Activated CD8-positive, alpha-beta T cell treated with anti-CD3 and anti-CD28 coated beads, Interleukin-2, amount 10 ng/mL, durations not matched to agents 7 days and 5 days (primary cell): ENCODE measurements at places on chromosomes 2 and 18.

DNA sequence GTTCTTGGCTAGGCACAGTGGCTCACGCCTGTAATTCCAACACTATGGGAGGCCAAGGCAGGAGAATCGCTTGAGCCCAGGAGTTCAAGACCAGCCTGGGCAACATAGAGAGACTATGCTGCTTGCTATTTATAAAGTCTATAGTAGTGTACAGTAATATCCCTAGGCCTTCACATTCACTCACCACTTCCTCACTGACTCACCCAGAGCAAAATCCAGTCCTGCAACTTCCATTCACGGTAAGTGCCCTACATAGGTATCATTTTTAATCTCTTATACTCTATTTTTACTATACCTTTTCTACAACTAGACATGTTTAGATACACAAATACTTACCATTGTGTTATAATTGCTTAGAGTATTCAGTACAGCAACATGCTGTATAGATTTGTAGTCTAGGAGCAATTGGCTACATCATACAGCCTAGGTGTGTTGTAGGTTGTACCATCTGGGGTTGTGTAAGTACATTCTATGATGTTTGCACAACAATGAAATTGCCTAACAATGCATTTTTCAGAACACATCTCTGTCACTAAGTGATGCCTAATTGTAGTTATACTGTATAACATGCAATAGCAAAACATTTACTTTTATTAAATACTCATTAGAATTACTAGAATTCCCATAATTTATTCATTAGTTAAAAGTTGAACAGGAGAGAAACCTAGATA, 8.8 kb downstream of the DHX57 start:
- no peak for DNase-seq

- DNase-seq = no peak
Measured at GRCh38 chr2:98899041-98899702, 36.9 kb downstream of the CRACDL start.

- no peak for DNase-seq
Measured at GRCh38 chr2:229492034-229492433, 220.9 kb upstream of the PID1 start.

DNA sequence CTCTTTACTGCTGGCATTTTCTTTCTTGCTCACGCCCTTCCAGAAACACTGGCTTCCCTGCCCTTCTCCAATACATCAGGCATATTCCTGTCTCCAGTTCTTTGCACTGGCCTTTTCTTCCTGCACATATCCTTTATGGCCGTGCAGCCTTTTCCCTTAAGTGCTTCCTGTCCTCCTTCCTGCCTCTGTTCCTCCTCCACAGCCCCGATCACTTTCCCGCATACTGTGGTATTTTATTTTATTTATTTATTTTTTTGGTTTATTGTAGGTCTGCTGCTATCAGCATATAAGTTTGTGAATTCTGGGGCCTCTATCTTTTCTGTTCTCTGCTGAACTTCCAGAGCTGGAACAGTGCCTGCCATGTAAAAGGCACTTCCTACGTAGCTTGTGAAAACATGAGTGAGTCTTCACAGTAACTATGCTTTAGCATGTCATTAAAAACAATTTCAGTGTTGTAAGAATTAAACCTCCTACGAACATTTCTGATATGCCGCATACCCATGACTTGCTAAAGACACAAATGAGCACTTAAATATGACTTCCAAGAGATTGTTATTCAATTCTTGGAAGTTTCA, 289.1 kb downstream of the TRIB2 start:
- no peak for DNase-seq

GRCh38 chr2:61857224-61857623, 3.4 kb upstream of the FAM161A start:
- no peak for DNase-seq

GRCh38 chr2:112183327-112184025, 45.3 kb downstream of the FBLN7 start:
- DNase-seq = no peak

GRCh38 chr18:77209587-77209986, 40.1 kb upstream of the GALR1 start:
- DNase-seq = no peak

GRCh38 chr2:112220831-112221230, 34.0 kb downstream of the ZC3H8 start:
- no peak for DNase-seq

DNA sequence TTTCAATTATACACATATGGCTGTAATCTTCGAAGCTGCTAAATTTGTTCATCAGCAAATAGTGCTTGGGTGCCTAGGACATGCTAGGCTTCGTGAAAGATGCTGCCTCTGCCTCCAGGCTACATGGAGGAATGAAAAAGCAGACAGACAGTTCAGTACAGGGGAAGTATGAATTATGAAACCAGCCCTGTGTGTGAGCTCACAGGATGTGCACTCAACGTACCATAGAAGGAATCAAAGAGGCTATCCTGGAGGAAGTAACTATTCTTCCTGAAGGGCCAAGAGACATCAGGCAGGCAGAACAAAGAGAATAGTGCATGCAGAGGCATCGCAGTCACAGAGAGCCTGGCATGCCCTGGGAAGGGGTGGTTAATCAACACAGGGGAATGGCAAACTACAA, 61.4 kb downstream of the DYM start:
- no peak for DNase-seq

DNA sequence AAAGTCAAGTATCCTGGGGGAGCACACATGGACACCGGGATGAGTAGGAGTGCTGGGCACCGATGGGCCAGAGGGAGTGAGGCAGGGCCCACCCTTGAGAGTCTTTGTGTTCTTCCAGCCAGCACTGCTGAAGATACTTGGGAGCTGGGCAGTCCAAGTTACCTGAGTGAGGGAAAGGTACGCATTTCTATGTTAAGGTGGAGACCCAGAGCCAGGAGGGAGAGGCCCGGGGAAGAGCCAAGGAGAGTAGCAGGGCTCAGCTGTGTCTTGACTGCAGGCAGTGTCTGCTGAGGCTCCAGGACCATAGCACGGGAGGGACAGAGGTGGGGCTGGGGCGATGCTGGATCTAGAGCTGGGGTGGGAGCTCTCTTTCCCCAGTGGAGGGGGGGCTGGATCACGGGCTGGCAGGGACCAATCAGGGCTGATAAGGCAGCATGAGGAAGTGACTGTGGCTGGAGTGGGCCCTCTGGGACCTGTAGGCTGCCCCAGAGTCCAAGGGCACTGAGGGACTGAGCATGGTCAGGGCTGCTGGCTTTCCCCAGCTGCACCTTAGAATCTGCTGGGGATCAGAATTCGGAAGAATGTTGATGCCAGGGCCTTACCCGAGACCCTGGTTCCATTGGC, 289.2 kb downstream of the PHLPP1 start:
- DNase-seq = no peak

DNA sequence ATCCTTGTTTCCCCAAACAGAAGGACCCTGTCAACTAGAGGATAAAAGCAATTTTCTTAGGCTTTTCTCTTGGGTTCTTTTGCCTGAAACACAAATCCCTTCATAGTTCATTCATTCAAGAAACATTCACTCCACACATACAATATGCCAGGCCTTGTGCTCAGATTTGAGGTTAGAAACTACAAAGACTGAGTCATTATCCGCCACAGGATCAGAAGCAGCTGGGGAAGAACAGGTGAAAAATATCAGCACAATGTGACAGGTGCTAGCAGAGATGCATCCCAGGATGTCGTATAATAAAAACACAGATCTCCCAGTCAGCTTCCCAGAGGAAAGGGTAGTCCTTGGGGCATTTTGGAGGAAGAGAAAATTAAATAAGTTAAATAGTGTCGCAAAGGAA, 172.4 kb downstream of the LRATD1 start:
- DNase-seq = no peak

DNA sequence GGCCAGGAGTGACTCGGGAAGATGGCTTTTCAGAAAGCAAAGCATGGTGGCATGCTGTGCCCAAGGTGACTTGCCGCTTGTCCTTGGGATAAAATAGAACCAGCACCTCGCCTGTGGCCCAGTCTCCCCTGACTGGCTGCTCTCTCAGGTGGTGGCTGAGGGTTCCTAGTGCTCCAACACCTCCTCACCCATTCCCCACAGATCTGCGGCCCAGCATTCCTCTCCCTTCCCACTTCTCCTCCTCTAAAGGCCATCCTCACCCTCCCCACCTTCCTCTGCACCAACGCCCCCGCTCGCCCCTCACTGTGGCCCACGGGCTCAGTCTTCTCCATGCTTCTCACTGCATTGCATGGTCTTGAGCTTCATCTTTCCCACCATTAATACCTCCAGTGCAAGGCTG, 132.4 kb downstream of the PXDN start:
- DNase-seq = no peak

DNA sequence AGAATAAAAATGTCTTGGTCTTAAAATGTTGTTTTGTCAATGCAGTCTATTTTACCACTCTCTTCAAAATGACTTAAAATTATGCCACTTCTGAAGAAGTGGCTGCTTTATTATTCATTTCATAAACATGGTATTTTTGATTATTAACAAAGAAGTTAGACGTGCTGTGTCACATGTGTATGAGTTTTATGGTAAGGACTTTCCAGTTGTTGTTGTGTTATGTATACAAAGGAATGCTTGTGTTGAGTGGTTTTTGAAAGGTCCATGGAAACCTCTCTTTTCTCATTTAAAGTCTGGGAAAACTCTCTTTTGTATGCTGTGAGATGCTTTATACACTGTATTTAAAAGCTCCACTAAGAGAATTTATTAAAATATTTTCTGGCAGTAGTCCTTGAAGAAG, 116.2 kb downstream of the MTCL1 start:
- DNase-seq = no peak

GRCh38 chr18:14941792-14942191, 193.8 kb downstream of the ANKRD30B start:
- no peak for DNase-seq

GRCh38 chr2:14433946-14434495, 198.5 kb upstream of the LRATD1 start:
- no peak for DNase-seq

DNA sequence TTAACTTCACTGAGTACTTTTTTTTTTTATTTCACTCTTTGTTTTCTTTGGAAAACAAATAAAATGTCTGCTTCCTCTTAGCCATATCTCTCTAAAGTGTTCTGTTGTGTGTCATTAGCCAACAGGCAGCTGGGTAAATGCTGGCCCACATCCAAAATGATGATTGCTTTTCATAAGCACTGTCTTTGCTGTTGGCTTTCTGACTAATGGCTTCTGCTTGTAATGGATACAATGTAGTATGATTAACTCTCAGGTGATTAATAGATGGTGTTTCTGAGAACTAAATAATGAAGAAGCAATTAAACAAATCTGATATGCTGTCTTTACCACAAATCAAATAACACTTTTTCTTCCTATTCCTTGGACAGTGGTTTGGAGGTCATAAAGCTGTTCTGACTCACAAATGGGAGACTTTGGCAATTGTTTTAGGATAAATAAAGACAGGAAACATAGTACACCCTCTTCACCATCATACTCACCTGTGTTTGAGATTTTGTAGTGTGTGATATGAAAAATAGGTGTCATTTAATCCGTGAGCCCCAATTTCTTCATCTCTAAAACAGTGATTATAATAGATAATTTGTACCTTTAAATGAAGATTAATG, 888.4 kb downstream of the TSN start:
- DNase-seq = no peak
